ENCODE measurements at places on chromosomes 5 and 9. TPM values are rescaled to one million over a fixed set of nuclear protein-coding genes. Genes with fewer than 3 reads are reported as not detected.

SLC34A3 gene
- total RNA-seq: 0.14 TPM

PCDHGB3 gene
- total RNA-seq: 0.46 TPM

RBM22 gene
- 22.8 TPM for total RNA-seq

CNOT6 gene
- 12.3 TPM for total RNA-seq

IFNB1 gene
- total RNA-seq: not detected

DND1 gene
- 0.28 TPM for total RNA-seq

SLC31A1 gene
- 11.3 TPM for total RNA-seq

IL3 gene
- not detected for total RNA-seq

TRIM36 gene
- 0.42 TPM for total RNA-seq

SOX30 gene
- not detected for total RNA-seq

HTR1A gene
- total RNA-seq: not detected

ACTBL2 gene
- total RNA-seq: 0.35 TPM

PCDHGA9 gene
- 1.8 TPM for total RNA-seq

ADRB2 gene
- total RNA-seq: 29.5 TPM

DMRT3 gene
- total RNA-seq: not detected

ETF1 gene
- total RNA-seq: 100.0 TPM

PCDHA13 gene
- not detected for total RNA-seq

PCDHB13 gene
- total RNA-seq: 0.14 TPM

CAMK2A gene
- not detected for total RNA-seq

SLC35A4 gene
- total RNA-seq: 45.9 TPM

MLANA gene
- total RNA-seq: not detected

GABRA6 gene
- not detected for total RNA-seq

PCDHGA10 gene
- total RNA-seq: 4.7 TPM

KIF4B gene
- not detected for total RNA-seq

TSSK1B gene
- total RNA-seq: 0.14 TPM

CCDC187 gene
- total RNA-seq: under 0.01 TPM

OSMR gene
- 27.4 TPM for total RNA-seq

C9orf153 gene
- not detected for total RNA-seq

GMCL2 gene
- total RNA-seq: not detected

SIGMAR1 gene
- total RNA-seq: 178 TPM

MARVELD2 gene
- 26.1 TPM for total RNA-seq

RNF183 gene
- total RNA-seq: 0.21 TPM

IL5 gene
- total RNA-seq: not detected

KIF24 gene
- total RNA-seq: 2.2 TPM

HTR4 gene
- not detected for total RNA-seq

IL13 gene
- total RNA-seq: not detected

CENPK gene
- 13.9 TPM for total RNA-seq

BRINP1 gene
- not detected for total RNA-seq

PFN3 gene
- not detected for total RNA-seq

SDHA gene
- total RNA-seq: 93.1 TPM

ZNF618 gene
- total RNA-seq: 8.0 TPM

IFNA2 gene
- not detected for total RNA-seq

EPB41L4B gene
- total RNA-seq: 17.4 TPM

AMBP gene
- total RNA-seq: not detected

Data from airway epithelial cell (primary cell).